Endothelial cell of umbilical vein (primary cell): ENCODE measurements at places on chromosomes 16 and 17. TPM values are rescaled to one million over a fixed set of nuclear protein-coding genes. Genes with fewer than 3 reads are reported as not detected.

DNA sequence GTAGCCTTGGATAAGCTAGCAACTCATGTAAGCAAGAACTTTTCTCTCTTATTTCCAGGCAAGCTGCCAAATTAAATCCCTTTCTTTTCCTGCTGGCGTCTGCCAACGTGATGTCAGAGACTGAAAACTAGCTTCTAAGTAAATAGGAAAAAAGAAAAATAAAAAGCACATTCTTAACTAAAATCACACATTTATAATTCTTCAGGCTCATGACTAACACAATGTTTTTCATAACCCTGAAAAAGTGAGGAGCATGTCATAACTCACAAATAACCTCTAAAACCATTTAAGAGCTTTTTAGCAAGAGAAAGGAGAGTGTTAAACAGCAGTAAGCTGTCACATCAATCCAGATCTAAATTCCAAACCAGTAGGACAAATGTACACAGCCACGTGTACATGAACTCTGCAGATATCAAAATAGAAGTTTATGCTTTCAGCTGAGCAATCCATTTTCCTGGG lies 110.0 kb downstream of the N4BP1 start:
- peak; percentile 89 for DNase-seq

KRT17 gene
- 0.55 and 1.6 TPM in 2 replicates for total RNA-seq

DNA sequence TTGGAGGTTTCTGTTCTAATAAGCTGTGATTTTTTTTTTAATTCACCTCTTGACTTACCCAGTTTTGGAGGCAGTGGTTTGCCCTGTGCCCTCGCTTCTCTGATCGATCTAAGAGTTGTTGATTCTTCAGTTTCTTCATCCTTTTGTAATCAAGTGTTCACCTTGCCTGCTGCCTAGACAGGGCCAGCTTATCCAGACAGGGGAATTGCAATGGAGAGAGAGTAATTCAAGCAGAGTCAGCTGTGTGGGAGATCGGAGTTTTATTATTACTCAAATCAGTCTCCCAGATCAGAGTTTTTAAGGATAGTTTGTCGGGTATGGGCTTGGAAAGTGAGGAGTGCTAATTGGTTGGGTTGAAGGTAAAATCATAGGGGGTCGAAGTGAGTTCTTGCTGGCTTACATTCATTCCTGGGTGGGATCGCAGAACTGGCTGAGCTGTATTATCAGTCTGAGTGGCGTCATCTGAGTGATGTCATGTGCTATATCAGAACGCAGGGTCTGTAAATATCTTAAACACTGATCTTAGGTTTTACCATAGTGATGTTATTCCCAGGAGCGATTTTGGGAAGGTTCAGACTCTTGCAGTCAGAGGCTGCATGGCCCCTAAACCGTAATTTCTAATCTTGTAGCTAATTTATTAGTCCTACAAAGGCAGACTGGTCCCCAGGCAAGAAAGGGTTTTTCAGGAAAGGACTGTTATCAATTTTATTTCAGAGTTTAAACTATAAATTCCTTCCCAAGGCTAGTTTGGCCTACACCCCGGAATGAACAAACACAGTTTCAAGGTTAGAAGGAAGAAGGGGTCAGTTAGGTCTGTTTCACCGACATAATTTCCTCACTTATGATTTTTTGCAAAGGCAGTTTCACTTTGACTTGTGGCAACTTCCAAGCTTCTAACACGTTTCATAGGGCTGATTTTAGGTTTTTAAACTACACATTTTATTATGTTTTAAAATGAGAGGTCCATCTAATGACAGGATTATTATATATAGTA lies 21.5 kb upstream of the KCNJ16 start:
- peak; percentile 68 for DNase-seq

DNA sequence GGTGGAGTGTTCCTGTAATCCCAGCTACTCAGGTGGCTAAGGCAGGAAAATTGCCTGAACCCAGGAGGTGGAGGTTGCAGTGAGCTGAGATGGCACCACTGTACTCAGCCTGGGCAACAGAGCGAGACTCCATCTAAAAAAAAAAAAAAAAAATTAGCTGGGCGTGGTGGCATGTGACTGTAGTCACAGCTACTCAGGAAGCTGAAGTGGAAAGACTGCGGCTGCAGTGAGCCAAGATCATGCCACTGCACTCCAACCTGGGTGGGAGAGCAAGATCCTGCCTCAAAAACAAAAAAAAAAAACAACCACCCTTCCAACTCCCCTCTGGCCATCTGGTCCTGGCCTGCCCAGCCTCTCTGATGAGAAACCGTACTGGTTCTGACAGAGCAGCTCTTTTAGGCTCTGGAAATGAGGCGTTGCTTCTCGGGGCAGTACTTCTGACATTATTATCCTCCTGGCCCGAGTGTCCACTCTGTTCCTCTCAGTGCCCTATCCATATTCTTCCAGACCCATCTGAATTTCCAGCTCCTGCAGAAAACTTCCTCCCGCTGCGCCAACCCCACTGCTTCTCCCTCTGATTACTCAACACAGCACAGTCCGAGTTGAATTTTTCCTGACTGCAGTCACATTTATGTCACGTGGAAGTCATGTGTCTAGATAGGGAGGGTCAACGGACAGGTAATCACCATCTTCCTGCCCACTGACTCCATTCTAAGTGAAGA lies 13.3 kb downstream of the GGA2 start:
- DNase-seq, result peak; percentile 48

- no peak for DNase-seq
Observed at GRCh38 chr17:49209061-49209571, 1.3 kb downstream of the GNGT2 start.

LRRC75A gene
- 2.9 and 3.7 TPM in 2 replicates for total RNA-seq

CIITA gene
- total RNA-seq, result 0.14 TPM in 1 of 2 replicates, not detected in the other

DNA sequence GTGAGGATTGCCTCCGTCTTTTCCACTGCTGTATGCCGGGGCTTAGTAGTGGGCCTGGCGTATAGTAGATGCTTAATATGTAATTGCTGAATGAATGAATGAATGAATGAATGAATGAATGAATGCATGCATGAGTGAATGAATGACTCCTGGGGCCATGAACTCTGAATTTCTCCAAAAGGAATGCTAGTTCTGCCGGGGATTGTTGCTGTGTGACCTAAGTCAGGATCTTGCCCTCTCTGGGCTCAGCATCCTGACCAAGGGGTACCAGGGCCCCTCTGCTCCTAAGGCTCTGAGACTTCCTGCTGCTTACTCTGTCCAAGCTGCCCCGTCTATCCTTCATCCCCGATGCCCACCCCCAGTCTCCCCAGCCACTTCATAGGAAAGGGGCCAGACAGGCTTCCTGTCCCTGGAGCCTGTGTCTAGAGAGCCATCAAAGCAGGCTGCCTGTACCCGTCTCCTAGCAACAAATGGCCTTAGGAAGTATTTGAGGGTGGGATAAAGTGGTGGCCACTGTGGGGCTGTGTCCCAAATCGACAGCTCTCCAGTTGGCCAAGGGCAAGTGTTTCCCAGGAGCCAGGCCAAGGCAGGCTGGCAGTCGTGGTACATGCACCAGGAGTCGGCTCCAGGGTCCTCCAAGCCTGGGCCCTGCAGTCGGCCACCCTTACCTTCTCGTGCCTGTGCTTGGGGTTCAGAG lies 11.6 kb upstream of the MPRIP start:
- no peak for DNase-seq

- DNase-seq, result no peak
Observed at GRCh38 chr17:65902155-65902554, 289.8 kb downstream of the CEP112 start.

WNT9B gene
- total RNA-seq, result not detected in 2 replicates

DPEP3 gene
- total RNA-seq, result not detected in 2 replicates
